Vagina (tissue), 2 donors: ENCODE measurements at places on chromosomes 16 and 17. TPM values are rescaled to one million over a fixed set of nuclear protein-coding genes. Genes with fewer than 3 reads are reported as not detected.
A peak's percentile ranks its signal among the peaks of the same experiment; 100 is the strongest.

The ZG16 gene
- not detected for total RNA-seq

DNA sequence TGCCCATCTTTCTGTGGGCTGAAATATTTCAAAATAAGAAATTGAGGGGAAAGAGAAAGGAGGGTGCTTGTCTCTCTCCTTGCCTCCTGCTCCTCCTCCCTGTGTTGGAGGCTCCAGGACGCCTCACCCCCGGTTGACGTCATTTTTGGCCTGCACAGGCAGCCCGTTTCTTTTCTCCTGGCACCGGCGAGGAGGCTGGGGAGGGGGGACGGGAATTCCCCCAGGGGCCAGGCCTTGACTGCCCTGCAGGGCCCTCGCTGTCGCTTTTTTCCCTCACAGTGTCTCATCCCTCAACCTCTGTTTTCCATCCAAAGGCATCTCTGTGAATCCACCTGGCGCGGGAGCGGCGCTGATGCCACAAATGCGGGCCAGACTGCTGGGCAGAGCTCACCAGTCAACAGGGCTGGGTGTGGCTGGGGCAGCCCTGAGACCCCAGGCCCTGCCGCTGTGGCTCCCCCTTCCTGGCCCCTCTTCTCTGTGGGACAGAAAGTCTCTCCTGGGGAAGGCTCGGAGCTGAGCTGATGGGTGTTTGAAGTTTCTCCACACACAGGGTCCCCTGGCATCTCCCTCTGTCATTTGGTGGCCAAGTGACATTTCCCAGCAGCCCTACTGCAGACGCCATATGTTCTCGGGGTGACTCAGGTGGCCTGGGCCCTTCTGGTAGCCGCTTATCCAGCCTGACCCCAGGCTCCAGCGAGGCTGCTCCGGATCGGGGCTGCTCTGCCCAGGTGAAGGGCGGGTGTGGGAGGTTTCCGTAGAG lies 16.0 kb downstream of the CENPX start:
- no peak for DNase-seq
- peak overlapping the region; percentile 51 for H3K27ac ChIP-seq
- no peak overlapping the region for H3K4me3 ChIP-seq

GRCh38 chr16:68368301-68368888 lies 57.6 kb downstream of the PRMT7 start:
- no peak overlapping the region for H3K27ac ChIP-seq
- no peak for DNase-seq
- no peaks in the 10 kb centered on the region for H3K27me3 ChIP-seq
- H3K4me1 ChIP-seq: no peaks in the 10 kb centered on the region
- H3K36me3 ChIP-seq: no peaks in the 10 kb centered on the region

GRCh38 chr16:25374556-25374955 lies 116.9 kb upstream of the ZKSCAN2 start:
- no peaks in the 10 kb centered on the region for H3K27me3 ChIP-seq
- no peak overlapping the region for H3K4me3 ChIP-seq
- no peaks in the 10 kb centered on the region for H3K36me3 ChIP-seq
- no peak for DNase-seq

The KRTAP1-1 gene
- not detected for total RNA-seq

DNA sequence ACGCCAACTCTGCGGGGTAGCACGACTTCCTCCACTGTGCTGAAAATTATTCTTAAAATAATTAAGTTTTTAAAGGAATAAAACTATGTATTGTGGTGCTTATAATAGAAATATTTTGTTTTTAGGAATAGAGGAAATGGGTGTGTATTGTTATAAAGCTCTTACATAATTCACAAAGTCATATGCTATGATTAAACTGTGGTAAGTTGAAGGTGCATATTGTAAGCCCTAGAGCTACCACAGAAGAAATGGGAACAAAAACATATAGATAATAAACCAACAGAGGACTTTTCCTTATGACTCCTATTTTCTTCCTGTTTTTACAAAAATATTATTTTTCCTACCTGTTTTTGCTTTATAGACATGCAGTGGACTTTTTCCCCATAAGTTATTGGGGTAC lies 4.3 kb upstream of the SLFN11 start:
- no peak for DNase-seq
- H3K27ac ChIP-seq: no peak overlapping the region
- H3K4me3 ChIP-seq: no peak overlapping the region

DNA sequence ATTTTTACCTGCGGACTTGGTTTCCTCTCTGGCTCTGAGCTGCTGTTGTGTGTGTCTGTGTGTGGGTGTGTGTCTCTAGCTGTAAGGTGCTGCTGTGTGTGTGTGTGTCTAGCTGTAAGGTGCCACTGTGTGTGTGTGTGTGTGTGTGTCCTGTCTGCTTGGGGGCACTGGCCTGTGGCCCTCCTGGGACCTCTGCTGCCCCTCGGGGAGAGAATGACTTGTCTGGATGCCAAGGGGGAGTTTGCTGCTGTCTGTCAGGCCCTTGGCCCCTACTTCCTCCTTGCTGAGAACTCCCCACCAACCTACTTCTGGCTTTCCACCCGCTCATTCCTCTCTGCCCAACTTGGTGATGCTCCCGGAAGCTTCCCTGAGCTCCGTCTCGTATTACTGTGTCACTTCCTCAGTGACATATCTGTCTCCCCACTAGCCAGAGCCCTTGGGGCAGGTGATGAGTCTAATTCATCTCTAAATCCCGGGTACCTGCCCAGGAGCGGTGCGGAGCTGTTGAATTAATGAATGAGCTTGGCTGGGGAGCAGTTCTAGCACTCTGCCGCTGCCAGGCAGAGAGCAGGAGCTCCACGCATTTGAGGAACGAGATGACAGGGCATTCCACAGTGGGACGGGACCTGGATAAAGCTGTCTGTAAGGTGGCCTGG lies 3.5 kb upstream of the LASP1NB start:
- DNase-seq: no peak
- peaks cover 24% of the 10 kb centered on the region for H3K4me1 ChIP-seq
- H3K36me3 ChIP-seq: no peaks in the 10 kb centered on the region
- no peak overlapping the region for H3K4me3 ChIP-seq
- peak overlapping the region; percentile 37 for H3K27ac ChIP-seq

The CCDC200 gene
- total RNA-seq: not detected

GRCh38 chr17:13478326-13478830 lies 123.4 kb downstream of the HS3ST3A1 start:
- no peak overlapping the region for H3K4me3 ChIP-seq
- H3K27ac ChIP-seq: no peak overlapping the region
- DNase-seq: no peak
- H3K4me1 ChIP-seq: no peaks in the 10 kb centered on the region
- no peaks in the 10 kb centered on the region for H3K27me3 ChIP-seq
- no peaks in the 10 kb centered on the region for H3K36me3 ChIP-seq

DNA sequence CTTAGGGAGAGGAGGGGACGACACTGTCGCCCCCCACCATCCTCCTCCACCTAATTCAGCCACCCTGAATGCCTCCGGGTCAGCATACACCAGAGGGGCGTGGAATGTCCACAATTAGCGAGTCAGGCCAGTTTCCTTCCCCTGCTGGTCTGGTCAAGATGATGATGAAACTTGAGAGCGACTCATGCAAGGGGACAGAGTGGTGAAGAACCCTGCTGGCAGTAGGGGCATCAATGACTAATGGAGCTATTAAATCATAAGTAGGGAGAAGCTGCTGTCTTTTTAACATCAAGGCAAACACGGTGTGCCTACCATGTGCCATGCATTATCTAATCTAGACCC lies 7.2 kb downstream of the SPACA3 start:
- no peak for DNase-seq
- H3K4me1 ChIP-seq: no peaks in the 10 kb centered on the region
- H3K27me3 ChIP-seq: no peaks in the 10 kb centered on the region
- H3K36me3 ChIP-seq: no peaks in the 10 kb centered on the region
- H3K4me3 ChIP-seq: no peak overlapping the region
- no peak overlapping the region for H3K27ac ChIP-seq

GRCh38 chr17:45248132-45248957 lies 13.5 kb downstream of the SPATA32 start:
- H3K27me3 ChIP-seq: no peaks in the 10 kb centered on the region
- H3K4me1 ChIP-seq: peaks cover 16% of the 10 kb centered on the region
- H3K36me3 ChIP-seq: peaks cover 12% of the 10 kb centered on the region
- peak overlapping the region; percentile 63 for H3K27ac ChIP-seq

DNA sequence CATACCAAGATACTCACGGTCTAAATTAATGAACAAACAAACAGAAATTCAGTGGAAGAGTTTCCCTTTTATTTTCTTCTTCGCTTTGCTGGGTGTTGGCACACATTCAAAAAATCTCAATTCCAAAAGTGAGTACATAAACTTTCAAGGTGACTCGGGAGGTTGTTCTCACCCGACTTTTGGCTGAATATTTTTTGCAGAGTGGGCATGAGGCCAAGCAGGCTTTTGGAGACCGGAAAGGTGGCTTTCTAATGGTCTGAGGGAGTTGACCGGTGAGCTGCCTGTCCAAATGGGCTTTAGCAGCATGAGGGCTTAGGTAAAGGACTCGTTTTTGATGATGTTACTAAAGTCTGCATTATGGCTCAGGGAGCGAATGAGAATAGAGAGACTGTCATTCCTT lies 318.7 kb downstream of the CPPED1 start:
- no peak overlapping the region for H3K27ac ChIP-seq
- H3K36me3 ChIP-seq: no peaks in the 10 kb centered on the region
- H3K27me3 ChIP-seq: no peaks in the 10 kb centered on the region
- H3K4me3 ChIP-seq: no peak overlapping the region
- H3K4me1 ChIP-seq: no peaks in the 10 kb centered on the region

GRCh38 chr16:80924372-80924978 lies 82.2 kb downstream of the CMC2 start:
- no peaks in the 10 kb centered on the region for H3K36me3 ChIP-seq
- no peak overlapping the region for H3K27ac ChIP-seq
- no peak for DNase-seq
- H3K4me1 ChIP-seq: no peaks in the 10 kb centered on the region
- no peak overlapping the region for H3K4me3 ChIP-seq

- H3K4me3 ChIP-seq: no peak overlapping the region
- no peaks in the 10 kb centered on the region for H3K27me3 ChIP-seq
- peaks cover 56% of the 10 kb centered on the region for H3K4me1 ChIP-seq
- no peaks in the 10 kb centered on the region for H3K36me3 ChIP-seq
- peak overlapping the region; percentile 54 for H3K27ac ChIP-seq
- DNase-seq: no peak
These were observed 56.9 kb upstream of the MRTFB start for GRCh38 chr16:14014284-14014625.

DNA sequence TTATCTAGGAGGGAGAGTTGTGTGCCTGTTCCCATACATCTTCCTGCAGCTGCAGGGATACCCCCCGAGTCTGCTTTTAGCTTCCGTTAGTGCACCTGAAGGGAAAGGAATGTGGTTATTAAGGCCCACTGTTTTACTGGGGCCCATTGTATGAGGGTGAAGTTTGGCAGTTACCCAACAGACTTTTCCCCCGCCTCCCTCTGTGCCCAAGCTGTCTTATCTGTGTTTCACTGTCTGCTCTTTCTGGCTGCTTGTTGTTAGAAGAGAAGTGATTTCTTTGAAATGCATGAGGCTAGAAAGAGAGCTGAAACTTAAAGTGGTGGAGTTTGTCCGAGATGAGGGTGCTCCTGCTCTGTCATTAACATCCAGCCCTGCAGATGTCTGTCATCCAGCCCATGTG lies 7.4 kb upstream of the OR1A2 start:
- no peaks in the 10 kb centered on the region for H3K36me3 ChIP-seq
- no peaks in the 10 kb centered on the region for H3K27me3 ChIP-seq
- no peak overlapping the region for H3K4me3 ChIP-seq

DNA sequence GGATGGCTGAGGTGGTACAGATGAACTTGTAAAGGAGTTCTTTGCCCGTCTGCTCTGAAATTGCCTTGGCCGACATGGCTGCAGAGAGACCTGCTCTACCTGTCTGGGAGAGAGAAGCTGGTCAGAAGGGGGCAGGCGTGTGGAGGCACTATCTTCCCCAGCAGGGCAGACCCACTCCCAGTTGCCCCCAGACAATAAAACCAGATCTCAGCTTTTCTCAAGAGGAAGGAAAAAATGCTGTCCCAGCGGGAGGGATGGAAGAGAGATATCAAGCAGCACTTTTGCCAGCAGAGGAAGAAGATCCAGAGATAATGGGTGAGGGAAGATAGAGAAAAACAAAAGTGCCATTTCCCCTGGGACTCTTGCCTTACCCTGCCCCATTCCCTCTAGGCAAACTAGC lies 5.0 kb downstream of the ACLY start:
- peaks cover 27% of the 10 kb centered on the region for H3K4me1 ChIP-seq
- no peaks in the 10 kb centered on the region for H3K36me3 ChIP-seq

The B4GALNT2 gene
- total RNA-seq: not detected

GRCh38 chr16:84292011-84292410 lies 2.7 kb upstream of the WFDC1 start:
- H3K27me3 ChIP-seq: no peaks in the 10 kb centered on the region
- H3K4me3 ChIP-seq: no peak overlapping the region
- H3K36me3 ChIP-seq: no peaks in the 10 kb centered on the region
- DNase-seq: no peak
- H3K27ac ChIP-seq: peak overlapping the region; percentile 15

The PIMREG gene
- total RNA-seq: 0.74 TPM

The OTOP2 gene
- total RNA-seq: not detected

DNA sequence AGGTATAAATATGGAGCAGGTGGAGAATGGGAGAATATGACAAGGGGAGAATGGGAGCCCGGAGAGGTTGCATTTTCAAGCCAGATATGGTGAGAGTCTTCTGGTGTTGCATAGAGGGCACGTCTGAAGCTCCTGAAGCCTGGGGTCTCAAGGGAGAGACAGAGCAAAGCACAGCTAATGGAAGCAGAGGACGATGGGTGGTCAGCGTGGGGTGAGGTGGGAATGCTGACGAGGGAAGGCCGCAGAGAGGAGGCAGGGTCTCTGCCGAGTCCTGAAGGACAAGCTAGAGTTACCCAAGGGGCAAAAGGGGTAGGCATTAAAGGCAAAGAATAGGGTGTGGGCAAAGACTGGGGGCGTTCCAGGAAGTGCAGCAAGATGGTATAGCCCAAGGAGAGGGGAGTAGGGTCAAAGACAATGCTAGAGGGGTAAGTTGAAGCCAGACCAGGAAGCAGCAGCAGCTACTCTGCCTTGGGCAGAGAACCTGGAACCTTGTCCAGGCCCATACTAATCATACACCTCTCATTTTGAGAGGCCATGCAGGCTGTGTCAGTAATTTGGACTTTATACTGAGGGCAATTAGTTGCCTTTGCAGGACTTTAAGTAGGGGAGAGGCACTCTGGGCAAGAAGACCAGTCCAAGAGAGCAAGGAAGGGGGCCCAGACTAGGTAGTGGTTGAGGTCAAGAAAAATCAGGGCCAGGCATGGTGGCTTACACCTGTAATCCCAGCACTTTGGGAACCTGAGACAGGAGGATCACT lies 2.7 kb downstream of the OTOP3 start:
- peaks cover 14% of the 10 kb centered on the region for H3K4me1 ChIP-seq
- H3K4me3 ChIP-seq: no peak overlapping the region
- H3K27ac ChIP-seq: no peak overlapping the region
- DNase-seq: no peak
- H3K27me3 ChIP-seq: no peaks in the 10 kb centered on the region
